Activated CD8-positive, alpha-beta memory T cell treated with anti-CD3 and anti-CD28 coated beads for 1 hour (primary cell): ENCODE measurements at places on chromosomes 16 and 17.

- DNase-seq = no peak
These were observed 252.4 kb upstream of the CACNG5 start for GRCh38 chr17:66582373-66583111.

- DNase-seq = peak; percentile 36
These were observed 4.2 kb downstream of the CCDC42 start for GRCh38 chr17:8740486-8740885.

DNA sequence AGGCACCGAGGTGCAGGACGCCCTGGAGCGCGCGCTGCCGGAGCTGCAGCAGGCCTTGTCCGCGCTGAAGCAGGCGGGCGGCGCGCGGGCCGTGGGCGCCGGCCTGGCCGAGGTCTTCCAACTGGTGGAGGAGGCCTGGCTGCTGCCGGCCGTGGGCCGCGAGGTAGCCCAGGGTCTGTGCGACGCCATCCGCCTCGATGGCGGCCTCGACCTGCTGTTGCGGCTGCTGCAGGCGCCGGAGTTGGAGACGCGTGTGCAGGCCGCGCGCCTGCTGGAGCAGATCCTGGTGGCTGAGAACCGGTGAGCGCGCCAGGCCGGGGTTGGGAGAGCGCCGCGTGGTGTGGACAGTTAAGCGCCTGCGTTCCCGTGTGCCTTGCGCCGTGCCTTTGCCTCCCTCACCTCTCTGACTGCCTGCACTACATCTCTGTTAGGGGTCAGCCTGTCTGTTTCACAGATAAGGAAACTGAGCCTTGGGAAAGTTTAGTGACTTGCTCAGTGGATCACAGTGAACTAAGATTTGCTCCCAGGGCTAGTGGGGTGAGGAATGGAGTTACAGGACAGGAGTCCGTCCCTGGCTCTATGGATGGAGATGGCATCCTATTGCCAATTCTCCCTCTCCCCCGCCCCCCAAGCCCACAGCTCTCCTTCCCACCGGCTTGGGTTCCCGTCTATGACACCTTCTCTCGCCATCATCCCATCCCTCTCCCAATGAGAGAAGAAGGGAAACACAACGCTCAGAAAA lies 880 bp downstream of the SARM1 start:
- DNase-seq = no peak

DNA sequence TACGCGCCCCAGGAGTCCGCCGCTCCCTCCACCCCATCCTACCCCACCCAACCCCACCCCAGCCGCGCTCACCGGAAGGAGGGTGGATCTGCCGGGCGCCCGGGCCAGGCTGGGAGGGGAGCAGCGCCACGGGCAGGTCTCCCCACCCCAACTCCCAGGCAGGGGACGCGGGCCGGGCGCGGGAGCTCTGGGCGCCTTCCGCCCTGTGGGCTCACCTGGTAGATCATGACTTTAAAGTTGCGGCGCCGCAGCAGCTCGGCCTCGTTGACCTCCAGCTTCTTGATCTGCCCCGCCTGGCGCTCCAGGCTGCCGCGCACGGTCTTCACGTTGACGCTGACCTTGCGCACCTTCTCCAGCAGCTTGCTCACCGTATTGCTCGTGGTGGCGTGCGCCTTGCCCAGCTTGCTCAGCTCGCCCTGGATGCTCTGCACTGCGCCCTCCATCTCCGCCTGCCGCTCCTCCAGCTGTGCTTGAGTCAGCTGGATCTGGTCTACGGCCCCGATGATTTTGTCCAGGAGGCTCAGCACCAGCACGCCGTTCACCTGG lies 571 bp downstream of the CAVIN1 start:
- DNase-seq = no peak

GRCh38 chr17:60147553-60148223 lies 2.1 kb upstream of the CA4 start:
- DNase-seq = no peak

DNA sequence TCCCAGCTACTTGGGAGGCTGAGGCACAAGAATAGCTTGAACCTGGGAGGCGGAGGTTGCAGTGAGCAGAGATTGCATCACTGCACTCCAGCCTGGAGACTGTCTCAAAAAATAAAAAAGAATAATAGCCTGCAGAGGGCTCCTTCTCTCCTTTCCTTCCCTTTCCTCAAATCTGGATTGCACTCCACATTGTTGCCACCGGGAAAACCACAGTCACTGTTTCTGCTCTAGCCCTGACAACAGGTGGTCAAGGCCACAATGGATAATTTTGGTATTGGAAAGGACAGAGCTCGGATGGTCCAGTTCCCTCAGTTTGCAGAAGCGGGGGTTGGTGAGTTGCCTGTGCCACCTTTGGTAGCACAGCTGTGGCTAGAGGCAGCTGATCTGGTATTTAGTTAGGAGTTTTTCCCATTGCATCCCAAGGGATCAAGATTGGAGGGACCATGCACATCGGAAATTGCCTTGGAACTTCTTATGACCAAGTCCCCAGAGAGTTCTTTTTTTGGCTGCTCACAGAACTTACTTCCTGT lies 44.7 kb upstream of the PRSS54 start:
- DNase-seq = no peak

DNA sequence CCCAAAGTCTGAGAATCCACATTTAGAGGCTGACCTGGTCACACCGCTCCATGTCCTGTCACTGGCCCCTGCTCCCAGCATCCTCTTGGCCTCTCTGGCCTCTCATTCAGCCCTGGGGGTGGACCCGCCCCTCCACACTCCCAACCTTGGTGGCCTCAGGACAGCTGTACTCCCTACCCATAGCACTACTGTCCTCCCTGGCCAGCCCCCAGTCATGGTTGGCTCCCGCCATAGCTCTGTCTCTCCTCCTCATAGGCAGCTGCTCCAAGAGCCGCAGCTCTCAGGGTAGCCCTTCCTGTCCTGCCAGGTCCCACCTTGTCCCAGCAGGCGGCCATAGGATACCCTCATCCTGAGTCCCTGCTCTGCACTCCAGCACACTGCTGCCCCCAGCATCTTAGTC lies 38.0 kb upstream of the PHB1 start:
- DNase-seq = no peak

- DNase-seq = no peak
These were observed 350.6 kb upstream of the CCL2 start for GRCh38 chr17:33904476-33904875.

DNA sequence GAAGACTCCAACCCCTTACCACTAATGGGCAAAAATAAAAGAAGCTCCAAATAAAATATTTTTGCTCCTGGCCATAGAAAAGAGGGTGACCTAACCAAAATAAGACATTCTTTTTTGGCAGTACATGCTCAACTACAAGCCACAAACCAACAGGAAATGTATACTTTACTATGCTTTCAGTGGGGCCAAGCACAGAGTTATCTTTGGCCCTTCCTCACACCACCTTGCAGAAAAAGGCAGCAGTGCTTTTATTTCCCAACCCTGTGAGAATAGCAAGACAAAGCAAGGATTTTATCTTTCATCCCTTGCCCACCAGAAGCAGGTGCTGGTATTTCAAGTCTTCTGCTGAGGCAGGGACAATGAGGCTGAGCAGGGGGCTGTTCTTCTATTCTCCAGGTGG lies 1493.1 kb downstream of the CDH11 start:
- no peak for DNase-seq

DNA sequence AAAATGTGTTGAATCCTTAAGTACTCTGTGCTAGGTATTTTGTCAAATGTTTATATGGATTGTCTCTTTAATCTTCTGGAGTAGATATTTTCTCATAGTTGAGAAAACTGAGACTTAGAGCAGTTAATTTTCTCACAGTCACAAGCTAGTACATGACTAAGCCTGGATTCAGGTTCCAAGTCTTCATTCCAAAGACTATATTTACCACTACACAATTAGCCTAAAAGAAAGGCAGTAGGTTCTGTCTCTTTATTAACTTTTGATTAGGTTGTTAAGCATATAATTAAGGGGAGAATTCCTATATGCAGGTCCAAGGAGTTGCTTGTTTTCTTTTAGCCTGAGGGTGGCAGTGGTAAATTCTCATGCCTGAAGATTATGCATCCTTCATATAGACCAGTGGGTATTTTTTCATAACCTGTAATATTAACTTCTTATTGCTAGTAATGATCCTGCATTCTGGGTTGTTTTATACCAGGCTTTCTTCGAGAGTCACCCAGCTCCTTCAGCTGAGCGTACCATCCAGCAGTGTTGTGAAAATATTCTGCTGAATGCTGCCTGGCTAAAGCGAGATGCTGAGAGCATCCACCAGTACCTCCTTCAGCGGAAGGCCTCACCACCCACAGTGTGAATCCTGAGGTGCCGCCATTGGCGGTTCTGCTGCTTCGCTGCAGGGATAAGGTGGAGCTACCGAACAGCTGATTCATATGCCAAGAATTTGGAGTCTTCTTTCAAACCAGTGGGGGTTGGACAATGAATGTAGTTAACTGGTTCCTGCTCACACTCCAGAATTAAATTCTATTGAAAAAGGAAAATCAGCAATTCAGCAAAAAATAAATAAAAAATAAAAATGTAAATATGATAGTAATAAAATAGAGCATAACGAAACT lies 28.2 kb upstream of the KPNB1 start:
- no peak for DNase-seq

DNA sequence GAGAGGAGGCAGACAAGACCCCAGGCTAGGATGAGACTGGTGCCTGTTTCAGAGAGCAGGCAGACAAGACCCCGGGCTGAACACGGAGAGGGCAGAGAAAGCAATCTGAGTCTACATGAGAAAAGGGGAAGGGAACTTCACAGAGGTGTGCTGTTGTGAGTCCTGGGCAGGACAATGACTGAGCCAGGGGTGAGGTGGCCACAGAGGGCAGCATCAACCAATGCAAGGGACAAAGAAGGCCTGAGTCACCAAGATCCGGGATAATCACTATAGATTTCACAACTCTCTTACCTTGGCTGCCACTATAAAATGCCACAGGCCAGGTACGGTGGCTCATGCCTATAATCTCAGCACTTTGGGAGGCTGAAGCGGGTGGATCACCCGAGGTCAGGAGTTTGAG lies 89.0 kb downstream of the SLC39A11 start:
- no peak for DNase-seq

DNA sequence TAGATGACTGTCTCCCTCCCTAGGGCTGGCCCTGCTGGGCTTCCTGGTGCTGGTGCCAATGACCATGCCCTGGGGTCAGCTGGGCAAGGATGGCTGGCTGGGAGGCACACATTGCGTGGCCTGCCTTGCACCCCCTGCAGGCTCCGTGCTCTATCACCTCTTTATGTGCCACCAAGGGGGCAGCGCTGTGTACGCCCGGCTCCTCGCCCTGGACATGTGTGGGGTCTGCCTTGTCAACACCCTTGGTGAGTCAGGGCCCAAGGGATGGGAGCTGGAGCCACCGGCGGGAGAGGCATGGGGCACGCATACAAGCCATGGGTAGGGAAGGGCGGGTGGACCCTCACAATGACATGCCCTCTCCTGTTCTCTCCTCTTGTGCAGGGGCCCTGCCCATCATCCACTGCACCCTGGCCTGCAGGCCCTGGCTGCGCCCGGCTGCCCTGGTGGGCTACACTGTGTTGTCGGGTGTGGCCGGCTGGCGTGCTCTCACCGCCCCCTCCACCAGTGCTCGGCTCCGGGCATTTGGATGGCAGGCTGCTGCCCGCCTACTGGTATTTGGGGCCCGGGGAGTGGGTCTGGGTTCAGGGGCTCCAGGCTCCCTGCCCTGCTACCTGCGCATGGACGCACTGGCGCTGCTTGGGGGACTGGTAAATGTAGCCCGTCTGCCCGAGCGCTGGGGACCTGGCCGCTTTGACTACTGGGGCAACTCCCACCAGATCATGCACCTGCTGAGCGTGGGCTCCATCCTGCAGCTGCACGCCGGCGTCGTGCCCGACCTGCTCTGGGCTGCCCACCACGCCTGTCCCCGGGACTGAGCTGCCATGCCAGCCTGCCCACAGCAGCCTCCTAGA lies 2.2 kb downstream of the PAQR4 start:
- DNase-seq = no peak

DNA sequence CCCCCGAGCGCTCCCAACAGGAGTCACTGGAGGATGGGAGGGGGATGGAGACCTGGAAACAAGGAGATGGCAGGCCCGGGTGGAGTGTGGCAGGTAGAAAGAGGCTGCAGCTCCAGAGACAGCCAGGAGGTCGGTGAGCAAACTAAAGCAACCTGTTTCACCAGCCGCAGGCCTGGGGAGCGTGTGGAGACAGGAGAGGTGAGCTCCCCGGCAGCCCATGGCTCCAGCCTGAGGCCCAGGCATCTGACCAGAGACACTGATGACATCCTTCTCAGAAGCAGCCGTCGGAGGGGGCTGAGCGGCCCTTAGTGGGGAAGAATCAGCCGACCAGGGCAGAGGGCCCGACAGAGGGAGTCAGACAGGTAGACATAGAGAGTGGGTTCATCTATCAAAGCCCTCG lies 165.1 kb downstream of the ZNF423 start:
- no peak for DNase-seq

DNA sequence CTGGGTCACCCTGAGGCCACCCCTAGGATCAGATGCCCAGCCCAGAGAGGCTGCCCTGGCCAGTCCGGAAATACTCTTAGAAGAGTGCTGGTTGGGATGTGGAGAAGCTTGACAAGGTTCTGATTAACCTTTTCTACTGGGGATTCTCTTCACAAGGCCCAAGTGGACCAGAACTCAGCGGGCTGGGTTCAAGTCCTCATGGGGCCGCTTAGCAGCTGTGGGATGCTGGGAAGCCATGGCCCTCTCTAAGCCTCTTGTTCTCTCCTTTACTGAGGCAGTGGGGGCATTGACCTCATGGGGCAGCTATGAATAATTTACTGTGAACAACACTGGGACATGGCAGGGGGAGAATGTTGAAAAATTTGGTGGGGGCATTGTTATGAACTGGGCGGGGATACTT lies 92.8 kb downstream of the CYLD start:
- DNase-seq = no peak

- peak; percentile 47 for DNase-seq
These were observed 21.3 kb downstream of the SRCIN1 start for GRCh38 chr17:38584350-38584925.

DNA sequence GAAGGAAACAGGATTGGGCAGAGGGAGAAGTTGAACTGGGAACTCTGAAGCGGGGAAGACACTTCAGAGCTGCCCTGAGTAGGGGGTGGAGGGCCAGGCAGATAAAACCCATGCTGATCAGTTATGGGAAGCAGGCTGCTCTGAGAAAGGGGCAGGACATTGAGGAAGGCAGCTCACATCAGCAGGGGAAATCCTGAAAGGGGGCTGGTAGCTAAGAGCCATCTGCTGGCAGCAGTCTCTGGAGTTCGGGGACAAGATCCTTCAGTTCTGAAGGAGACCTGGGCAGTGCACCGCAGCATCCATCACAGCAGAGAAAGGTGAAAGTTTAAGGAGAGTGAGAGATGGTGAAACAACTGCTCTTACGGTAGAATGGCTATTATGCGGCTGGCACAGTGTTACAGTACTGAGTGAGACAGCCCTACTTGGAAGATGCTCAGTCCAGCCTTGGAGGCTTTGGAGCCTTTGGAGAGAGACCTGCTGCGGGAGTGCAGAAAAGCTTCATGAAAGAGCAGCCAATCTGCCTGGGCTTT lies 5.4 kb upstream of the KIF18B start:
- DNase-seq = no peak

GRCh38 chr17:80588702-80589383 lies 44.2 kb downstream of the RPTOR start:
- DNase-seq = no peak

DNA sequence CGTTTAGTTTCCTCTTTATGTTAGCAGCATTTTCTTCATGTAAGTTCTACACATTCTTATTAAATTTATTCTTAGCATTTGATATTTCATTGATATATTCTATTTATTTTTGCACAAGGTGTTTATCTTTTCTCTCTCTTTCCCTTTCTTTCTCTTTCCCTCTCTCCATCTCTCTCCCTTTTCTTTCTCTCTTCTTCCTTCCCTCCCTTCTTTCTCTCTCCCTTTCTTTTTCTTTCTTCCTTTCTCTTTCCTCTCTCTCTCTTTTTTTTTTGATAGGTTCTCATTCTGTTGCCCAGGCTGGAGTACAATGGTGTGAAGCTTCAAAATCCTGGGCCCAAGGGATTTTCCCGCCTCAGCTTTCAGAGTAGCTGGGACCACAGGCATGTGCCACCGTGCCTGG lies 176.4 kb downstream of the AXIN2 start:
- no peak for DNase-seq

GRCh38 chr17:44137891-44138709 lies 3.6 kb upstream of the HROB start:
- peak; percentile 11 for DNase-seq
